Right lobe of liver (tissue), 6 donors: ENCODE measurements at places on chromosomes 2 and 18. TPM values are rescaled to one million over a fixed set of nuclear protein-coding genes. Genes with fewer than 3 reads are reported as not detected.

DNA sequence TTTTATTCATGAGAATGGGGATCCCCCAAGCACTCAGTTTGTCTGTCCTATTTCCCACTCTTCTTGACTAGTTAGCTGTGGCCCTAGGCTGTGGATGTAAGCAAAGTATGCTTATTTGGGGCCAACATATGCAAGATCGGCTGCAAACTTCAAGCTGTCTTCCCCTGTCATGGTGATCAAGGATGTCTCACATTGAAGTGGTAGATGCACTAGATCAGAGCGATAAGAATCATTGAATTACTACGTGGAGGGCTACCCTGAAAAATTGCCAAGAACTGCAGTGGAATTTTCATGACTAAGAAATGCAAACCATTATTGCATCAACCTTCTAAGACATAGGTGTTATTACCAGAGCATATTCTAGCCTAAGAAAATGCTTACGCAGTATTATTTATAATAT, 527.4 kb downstream of the RNF144A start:
- H3K27ac ChIP-seq: no peak overlapping the region
- H3K27me3 ChIP-seq: no peaks in the 10 kb centered on the region
- H3K4me1 ChIP-seq: no peaks in the 10 kb centered on the region
- H3K4me3 ChIP-seq: no peak overlapping the region
- no peak for DNase-seq
- H3K36me3 ChIP-seq: no peaks in the 10 kb centered on the region

DNA sequence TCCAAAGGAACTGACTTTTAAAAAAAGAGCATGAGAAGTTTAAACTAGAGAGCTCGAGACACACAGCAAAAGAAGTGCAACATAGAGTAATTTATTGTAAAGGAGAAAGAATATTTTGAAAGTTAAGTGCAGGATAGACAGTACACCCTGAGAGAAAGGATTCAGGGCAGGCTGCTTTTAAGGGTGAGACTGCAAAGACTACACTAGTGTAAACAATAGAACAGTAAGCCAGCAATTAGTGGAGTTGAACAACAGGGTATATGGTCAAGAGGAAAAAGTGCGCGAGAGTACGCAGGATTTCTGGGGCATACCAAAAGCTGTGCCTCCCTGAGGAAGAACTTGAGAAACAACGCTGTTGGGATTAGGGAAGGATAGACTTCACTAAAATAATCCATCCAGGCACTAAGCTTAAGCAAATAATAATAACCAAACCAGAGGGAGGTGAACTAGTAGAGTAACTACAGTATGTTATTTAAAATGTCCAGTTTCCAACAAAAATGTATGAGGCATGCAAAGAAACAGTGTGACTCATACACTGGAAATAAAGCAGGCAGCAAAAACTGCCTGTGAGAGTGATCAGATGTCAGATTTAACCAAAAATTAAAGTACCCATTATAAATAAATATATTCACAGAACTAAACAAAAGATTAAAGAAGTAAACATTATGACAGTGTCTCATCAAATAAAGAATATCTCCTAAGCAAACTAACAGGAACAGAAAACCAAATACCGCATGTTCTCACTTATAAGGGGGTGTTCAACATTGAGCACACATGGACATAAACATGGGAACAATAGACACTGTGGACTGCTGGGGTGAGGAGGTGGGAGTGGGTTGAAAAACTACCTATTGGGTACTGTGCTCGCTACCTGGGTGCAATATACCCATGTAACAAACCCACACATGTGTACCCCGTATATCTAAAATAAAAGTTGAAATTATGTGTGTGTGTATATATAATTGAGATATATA, 40.5 kb upstream of the EMILIN2 start:
- H3K4me1 ChIP-seq: no peaks in the 10 kb centered on the region
- H3K27me3 ChIP-seq: no peaks in the 10 kb centered on the region
- H3K4me3 ChIP-seq: no peak overlapping the region
- no peak for DNase-seq

DNA sequence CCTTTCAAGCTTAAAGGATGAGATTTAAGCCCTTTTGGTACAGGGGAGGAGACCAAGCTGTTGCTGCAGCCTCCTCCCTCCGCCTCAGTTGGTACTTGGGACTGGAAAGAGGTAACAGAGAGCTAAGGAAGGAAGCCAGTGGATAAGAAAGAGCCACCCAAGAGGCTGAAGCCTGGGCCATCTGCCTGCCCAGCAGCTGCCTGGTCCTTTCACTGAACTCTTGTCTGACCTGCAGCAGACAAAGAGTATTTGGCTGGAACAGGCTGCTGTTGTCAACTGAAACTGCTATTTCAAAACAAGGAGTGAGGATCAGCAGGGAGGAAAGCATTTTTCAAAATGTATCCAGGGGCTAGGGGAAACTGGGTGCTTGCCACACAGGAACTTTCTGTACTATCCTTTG, 30.3 kb downstream of the TNS1 start:
- H3K27me3 ChIP-seq: no peaks in the 10 kb centered on the region
- no peak for DNase-seq
- H3K36me3 ChIP-seq: no peaks in the 10 kb centered on the region
- no peaks in the 10 kb centered on the region for H3K4me1 ChIP-seq
- no peak overlapping the region for H3K27ac ChIP-seq

DNA sequence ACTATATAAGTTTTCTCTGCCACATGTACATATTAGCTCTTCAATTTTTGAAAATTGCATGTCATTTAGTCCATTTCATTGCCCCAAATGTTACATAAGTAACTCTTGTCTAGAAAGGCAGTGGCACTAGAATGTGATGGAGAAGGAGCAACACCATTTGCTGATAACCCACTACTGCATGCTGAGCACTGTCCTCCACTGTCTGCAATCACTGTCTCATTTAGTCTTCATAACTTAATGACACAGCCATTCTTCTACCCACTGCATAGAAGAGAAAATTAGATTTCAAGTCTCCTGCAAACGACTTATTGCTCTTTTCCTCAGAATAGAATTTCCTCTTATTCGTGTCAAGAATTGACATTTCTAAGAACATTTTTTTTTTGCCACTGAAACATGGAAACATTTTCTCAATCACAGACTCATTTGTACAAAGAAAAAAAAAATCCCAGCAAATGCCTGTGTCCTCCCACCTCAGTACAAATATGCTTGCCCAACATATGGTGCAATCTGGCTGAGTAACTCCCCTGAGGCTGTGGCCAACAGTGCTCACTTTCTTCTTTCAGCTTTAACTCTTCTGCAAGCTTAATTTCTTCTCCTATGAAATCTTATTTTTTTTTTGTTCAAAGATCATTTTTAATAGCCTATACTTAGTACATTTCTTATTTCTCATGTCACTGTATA, 768.6 kb upstream of the HS6ST1 start:
- no peak overlapping the region for H3K4me3 ChIP-seq
- no peaks in the 10 kb centered on the region for H3K4me1 ChIP-seq
- no peak for DNase-seq

SLC5A7 gene
- total RNA-seq: not detected

- no peaks in the 10 kb centered on the region for H3K27me3 ChIP-seq
- no peak for DNase-seq
- H3K27ac ChIP-seq: no peak overlapping the region
These were observed 8.0 kb upstream of the COX7A2L start for GRCh38 chr2:42368817-42369531.

CSRNP3 gene
- 1.2 TPM for total RNA-seq

DNA sequence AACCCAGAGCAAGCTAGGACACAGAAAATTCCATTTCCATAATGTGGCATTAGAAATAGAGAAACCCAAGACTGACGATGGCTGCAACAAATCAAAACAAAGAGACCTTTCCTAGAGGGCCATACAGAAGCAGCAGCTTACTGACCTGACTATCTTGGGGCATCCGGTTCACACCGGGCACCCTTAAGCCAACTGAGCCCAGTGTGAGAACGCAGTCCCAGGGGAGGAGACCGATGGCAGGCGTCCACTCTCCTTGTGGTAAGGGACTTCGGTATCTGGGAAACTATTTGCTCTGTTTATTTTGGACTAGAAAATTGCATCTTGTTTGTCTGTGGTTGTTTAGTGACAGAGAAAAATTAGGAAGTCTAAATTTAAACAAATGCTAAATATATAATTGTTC, 244.8 kb upstream of the COPS8 start:
- H3K27ac ChIP-seq: no peak overlapping the region
- H3K4me3 ChIP-seq: no peak overlapping the region
- peaks cover 7% of the 10 kb centered on the region for H3K4me1 ChIP-seq
- H3K36me3 ChIP-seq: no peaks in the 10 kb centered on the region
- no peaks in the 10 kb centered on the region for H3K27me3 ChIP-seq

- no peak overlapping the region for H3K27ac ChIP-seq
- no peaks in the 10 kb centered on the region for H3K4me1 ChIP-seq
- DNase-seq: no peak
- H3K36me3 ChIP-seq: no peaks in the 10 kb centered on the region
- no peaks in the 10 kb centered on the region for H3K27me3 ChIP-seq
These were observed 178.3 kb upstream of the SERPINE2 start for GRCh38 chr2:224217233-224217961.
